ENCODE measurements at places on chromosomes 11 and 22.

GRCh38 chr11:26703411-26704191, 18.3 kb downstream of the SLC5A12 start:
- no peak for DNase-seq

GRCh38 chr11:101034076-101034475, 95.5 kb downstream of the PGR start:
- DNase-seq = no peak

- no peak for DNase-seq
Observed at GRCh38 chr11:128212324-128212723, 375.0 kb downstream of the ETS1 start.

DNA sequence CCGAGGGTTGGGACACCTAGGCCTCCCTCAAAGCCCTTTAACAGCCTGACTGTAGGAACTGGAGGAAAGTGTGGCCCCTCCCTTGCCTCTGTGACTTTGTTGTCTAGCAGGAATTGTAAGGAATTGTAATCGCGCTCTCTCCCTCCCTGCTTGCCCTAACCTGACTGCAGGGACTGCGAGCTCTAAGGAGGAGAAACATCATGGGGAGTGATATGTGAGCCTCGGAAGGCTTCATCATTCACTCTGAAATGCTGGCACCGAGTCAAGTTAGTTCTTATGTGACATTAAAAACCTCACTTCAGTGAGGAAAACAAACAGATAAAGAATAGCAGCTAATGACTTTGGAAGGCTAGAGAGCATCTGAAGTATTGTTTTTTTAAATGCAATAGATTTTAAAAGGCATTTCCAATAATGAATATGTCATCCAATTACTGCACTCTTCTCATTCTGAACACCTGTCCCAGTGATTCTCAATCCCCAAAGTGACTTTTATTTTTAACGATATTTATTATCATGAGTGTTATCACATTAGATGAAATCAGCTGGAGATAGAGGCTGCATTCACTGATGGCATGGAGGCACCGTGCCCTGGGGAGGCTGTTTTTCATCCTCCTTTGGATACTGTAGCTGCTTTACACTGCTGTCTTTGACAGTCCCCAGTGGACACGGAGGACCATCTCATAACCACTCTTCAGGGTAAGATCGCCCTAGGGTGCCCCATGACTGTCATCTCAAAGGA, 58.5 kb upstream of the NTM start:
- no peak for DNase-seq

- DNase-seq = no peak
Observed at GRCh38 chr11:101442171-101442570, 141.6 kb downstream of the TRPC6 start.

DNA sequence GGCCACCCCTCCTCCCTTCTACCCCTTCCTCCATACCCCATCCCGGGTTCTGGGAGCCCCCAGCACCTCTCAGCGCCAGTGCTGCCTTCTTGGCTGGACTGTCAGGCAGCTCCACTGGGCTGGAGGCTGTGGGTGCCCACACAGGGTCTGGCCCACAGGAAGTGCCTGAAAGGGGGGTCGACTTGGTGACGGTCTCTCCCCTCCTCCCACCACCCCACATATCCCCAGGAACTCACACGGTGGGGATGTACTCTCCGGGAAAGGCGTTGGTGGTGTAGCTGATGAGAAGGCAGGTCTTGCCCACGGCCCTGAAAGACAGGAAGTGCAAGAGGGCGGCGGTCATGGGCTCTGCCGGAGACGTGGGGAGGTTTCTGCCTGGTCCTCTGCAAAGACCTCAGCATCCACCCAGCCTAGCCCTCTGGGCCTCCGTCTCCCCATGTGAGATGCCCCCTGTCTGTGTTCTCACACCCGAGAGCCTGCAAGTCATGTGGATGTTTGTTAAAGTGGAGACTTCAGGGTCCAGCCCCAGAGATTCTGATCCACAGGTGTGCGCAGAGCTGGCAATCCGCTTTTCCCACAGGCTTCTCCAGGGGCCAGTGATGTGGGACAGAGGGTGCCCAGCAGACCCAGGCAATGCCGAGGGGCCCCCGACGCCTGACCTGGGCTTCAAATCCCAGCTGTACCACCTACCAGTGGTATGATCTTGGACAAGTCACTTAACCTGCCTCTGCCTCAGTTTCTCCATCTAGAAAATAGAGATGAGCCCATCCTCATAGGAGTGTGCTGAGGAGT, 2.5 kb downstream of the RAC2 start:
- DNase-seq = no peak

- DNase-seq = no peak
Observed at GRCh38 chr22:20884454-20884853, 25.6 kb downstream of the SNAP29 start.

GRCh38 chr11:73577496-73577917, 20.4 kb downstream of the FAM168A start:
- DNase-seq = no peak

GRCh38 chr11:113555071-113555619, 79.9 kb upstream of the DRD2 start:
- no peak for DNase-seq

- no peak for DNase-seq
Observed at GRCh38 chr11:36014898-36015665, 71.2 kb downstream of the LDLRAD3 start.

- no peak for DNase-seq
Observed at GRCh38 chr11:124329787-124330478, 9.9 kb upstream of the OR8D2 start.

DNA sequence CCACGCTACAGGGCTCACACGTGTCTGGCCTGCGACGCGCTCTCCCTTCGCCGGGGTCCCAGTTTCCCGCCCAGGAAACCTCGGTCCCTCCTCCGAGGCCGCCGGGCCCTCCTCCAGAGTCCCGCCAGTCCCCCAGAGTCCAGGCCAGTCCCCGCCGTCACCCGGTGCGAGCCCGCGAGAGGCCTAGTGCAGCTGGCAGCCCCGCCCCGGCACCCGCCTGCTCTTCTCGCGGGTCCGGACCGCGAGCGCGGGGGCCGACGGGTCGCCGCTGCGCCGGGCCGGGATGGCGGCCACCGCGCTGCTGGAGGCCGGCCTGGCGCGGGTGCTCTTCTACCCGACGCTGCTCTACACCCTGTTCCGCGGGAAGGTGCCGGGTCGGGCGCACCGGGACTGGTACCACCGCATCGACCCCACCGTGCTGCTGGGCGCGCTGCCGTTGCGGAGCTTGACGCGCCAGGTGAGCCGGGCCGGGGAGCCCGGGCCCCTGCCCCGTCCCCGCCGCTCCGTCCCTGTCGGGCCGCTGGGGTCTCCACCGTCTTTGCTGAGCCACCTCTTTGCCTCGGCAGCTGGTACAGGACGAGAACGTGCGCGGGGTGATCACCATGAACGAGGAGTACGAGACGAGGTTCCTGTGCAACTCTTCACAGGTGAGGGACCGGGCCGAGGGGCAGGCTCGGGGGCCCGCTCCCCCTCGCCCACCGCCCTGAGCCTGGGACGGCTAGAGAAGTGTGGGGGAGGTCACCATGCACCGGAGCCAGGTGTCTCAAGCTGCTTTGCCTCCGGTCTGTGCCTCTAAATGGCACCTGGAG, at the start of gene PTPMT1:
TSS of gene PTPMT1 (plus strand) at position 260 of the 809 bp plus-strand sequence. CDS start at position 284, 24 bp downstream.
- DNase-seq = no peak

DNA sequence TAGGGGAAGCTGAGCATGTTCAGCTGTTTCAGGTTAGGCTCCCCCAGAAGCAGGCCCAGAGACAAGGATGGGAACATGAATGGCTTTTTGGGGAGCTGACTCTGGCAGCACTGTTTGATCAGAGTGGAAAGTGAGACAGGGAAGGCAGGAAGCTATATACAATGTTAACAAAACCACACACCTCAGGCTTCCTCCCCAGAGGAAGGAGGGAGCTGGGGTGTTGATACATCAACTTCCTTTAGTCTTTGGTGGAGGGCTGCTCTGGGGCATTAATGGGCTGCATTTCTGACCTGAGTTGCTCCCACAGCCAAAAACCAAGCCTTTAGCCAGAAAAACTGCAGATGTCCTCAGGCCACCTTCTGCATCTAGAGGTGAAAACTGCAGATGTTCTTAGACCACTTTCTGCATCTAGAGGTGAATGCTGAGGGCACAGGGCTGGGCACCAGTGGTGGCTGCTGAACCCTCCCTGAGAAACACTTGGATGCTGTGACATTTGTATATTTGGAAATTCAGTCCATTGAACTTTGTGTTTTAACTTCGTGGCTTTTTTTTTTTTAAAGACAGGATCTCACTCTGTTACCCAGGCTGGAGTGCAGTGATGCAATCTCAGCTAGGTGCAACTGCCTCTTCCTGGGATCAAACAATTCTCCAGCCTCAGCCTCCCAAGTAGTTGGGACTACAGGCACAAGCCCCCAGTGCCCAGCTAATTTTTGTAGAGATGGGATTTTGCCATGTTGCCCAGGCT, 49.9 kb downstream of the KIAA1671 start:
- DNase-seq = no peak

- DNase-seq = no peak
Observed at GRCh38 chr22:21074102-21074715, 28.5 kb downstream of the LRRC74B start.

DNA sequence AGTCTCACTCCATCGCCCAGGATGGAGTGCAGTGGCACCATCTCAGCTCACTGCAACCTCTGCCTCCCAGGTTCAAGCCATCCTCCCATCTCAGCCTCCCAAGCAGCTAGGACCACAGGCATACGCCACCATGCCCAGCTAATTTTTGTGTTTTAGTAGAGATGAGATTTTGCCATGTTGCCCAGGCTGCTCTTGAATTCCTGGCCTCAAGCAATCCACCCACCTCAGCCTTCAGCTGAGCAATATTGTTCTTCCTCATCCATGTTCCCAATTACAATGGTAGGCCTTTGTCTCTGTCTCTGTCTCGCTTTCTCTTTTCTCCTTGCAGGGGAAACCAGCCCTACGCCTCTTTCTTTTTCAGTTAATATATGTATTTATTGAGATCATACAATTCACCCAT, 10.3 kb downstream of the HSPA8 start:
- DNase-seq = no peak

DNA sequence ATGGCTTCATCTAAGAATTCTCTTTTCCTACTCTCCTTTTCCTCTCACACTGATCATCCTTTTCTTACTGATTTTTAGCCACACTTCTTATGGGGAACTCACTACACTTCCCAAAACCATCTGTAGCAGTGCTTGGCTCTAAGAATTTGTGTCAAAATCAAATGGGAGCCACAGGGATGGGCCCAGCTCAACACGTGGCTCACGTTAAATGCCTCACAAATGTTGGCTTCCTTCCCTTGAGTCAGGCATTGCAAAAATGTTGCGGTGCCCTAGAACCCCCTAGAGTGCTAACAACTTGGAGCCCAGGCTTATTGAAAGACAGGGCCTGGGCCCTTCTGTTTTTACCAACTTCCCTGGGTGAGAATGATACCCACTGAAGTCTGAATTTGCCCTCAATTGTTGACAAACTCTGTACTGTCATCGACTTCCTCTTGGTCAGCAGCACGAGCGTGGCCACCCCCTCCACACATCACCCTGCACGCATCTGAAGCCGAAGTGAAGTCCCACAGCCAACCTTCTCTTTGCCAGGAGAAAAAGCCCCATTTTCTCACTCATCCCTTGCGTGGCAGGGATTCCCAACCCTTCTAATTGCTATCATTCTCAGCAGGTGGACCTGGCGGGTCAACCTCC, 69.7 kb downstream of the ELFN2 start:
- no peak for DNase-seq

- DNase-seq = no peak
Observed at GRCh38 chr11:75394085-75394840, 5.1 kb upstream of the RPS3 start.

- no peak for DNase-seq
Observed at GRCh38 chr11:123197711-123198110, 2.7 kb upstream of the CLMP start.

- no peak for DNase-seq
Observed at GRCh38 chr11:27649800-27650199, 50.5 kb downstream of the BDNF start.

DNA sequence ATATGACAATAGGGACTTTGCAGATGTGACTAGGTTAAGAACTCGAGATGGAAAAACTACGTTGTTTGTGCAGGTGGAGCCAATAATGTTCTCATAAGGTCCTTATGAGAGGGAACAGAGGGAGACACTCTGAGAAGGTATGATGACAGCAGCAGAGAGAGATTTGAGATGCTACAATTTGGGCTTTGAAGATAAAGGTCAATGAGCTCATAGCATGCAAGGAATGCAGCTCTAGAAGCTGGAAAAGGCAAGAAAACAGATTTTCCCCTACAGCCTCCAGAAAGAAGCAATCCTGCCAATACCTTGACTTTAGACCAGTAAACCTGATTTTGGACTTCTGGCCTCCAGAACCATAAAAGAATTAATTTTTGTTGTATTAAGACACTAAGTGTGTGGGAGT, 21.1 kb downstream of the FAM76B start:
- DNase-seq = no peak

- no peak for DNase-seq
Observed at GRCh38 chr11:59175091-59175501, 3.2 kb downstream of the DTX4 start.

DNA sequence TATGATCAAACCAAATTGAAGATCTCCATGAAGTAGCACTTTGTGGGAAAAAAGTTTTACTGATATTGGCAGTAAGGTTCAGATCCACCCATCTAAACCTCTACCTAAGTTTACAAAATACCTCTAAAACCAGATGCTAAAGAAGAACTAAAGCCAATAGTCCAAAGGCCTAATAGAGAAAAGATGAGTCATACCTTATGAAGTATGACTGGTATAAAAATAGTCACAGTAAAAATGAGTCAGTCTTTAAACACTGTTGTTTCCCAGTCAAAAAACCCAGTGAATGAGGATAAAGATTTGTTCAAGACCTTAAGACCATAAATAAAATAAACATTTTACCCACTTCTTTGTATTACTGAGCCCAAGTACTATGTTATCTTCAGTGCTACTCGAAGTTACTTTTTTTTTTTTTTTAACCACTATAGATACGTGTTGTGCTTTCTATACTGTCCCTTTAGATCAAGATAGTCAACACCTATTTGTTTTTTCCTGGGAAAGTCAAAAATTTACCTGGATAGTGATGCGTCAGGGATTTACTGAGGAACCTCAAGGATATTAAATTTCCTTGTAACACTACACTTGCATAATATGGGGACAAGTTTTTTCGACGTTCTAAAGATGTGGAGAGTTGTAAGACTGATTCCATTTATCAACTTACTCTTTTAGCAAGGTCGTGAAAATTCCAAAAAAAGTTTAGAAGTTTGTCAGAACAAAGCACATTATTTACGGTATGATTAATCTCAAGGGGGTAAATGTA, 87.3 kb downstream of the CCDC73 start:
- no peak for DNase-seq

DNA sequence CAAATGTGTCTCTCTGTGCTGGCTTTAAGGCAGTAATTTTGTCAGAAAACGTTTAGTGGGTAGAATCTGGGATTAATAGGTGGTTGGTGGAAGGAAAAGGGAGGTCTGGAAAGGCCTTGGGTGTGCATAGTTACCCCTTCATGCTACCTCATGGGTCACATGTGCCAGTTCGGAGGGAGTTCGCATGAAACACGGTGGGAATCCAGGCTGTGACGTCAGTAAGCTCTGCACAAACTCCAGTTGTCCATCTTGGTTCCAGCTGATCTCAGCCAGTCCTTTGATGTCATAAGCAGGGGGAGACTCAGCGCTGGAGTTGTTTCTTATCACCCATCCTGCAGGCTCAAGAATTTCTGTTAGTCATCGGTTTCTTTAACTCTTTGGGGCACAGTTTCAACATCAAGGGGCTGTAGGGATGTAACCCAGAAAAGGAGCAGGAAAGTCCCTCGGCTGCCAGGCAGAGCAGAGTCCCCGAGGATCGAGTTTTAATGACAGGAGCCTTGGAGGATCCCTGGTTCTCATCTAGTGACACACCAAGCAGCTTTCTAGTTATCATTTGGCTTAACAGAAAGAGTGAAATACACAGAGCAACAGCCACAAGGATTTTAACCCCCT, 28.9 kb downstream of the MOV10L1 start:
- no peak for DNase-seq
